ENCODE measurements at places on chromosomes 3 and 15. TPM values are rescaled to one million over a fixed set of nuclear protein-coding genes. Genes with fewer than 3 reads are reported as not detected.

DNA sequence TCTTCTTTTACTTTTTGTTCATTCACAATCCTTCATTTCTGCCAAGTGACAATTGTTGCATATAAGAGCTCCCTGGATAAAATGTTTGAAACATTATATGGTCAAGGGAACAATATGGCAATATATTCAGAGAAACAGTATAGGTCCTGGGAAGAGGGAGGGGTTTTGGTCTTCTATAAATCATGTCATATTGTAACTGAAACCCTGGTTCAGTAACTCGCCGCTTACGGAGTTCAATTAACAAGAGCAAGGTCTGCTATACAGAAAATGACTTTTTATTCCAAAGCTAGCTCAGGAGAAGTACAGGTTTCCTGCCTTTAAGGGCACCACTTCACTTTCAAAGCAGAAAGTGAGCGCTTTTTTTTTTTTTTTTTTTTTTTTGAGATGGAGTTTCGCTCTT, 522.1 kb upstream of the TGFBR2 start:
- DNase-seq, result no peak

GRCh38 chr15:88982304-88982945, 69.2 kb upstream of the MFGE8 start:
- DNase-seq, result peak; percentile 24

- no peak for DNase-seq
These were observed 1.4 kb upstream of the COMMD2 start for GRCh38 chr3:149753717-149754116.

DNA sequence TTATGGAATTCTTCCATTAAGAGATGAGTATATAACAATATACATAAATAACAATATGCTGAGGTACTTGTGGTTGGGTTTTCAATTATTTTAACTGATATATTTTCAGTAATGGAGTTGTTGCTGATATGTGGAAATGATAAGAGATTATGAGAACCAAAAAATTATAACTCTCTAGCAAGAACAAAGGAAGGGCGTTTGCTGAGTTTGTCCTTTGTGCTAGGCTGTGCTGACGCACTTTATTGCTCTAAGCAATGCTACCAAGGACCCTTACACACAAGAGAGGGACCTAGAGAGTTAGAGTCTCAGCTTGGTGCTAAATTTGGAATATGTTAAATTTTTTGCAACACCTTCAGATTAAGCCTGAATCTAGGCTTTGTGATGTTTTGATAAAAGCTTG, 24.1 kb downstream of the CFAP91 start:
- DNase-seq, result no peak

GRCh38 chr15:95409211-95409610, 921.3 kb upstream of the NR2F2 start:
- no peak for DNase-seq

Gene CCRL2
- total RNA-seq, result 1.4 TPM

- no peak for DNase-seq
These were observed 148.1 kb upstream of the UMPS start for GRCh38 chr3:124582196-124582595.

Gene KBTBD13
- total RNA-seq, result not detected

GRCh38 chr3:188077160-188077799, 76.7 kb upstream of the LPP start:
- DNase-seq, result no peak

- DNase-seq, result no peak
These were observed 260.2 kb downstream of the CGGBP1 start for GRCh38 chr3:87798567-87798947.

Gene CFAP91
- 14.2 TPM for total RNA-seq

GRCh38 chr3:77693147-77693546, 653.2 kb downstream of the ROBO2 start:
- no peak for DNase-seq

Data from umbilical cord (tissue), 2 donors.